ENCODE measurements at places on chromosomes 1 and 21.
A peak's percentile ranks its signal among the peaks of the same experiment; 100 is the strongest.

GRCh38 chr1:8464377-8464776 is 146.5 kb downstream of the SLC45A1 start:
- no peak for DNase-seq

DNA sequence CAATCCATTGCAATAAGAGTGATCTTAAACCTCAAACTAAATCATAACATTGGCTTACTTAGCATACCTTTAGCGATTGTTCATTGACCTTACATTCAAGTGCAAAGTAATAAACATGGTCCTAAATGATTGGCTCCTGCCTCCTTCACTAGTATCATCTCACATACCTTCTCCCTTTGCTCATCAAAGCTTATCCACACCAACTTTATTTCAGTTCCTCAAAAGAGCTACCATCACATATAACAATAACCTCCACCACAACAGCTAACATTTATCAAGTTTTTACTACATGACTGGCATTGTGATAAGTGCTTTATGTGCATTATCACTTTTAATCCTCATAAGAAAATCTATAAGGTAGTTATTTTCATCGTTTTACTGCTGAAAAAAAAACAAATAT is 198.8 kb downstream of the COL24A1 start:
- DNase-seq: no peak

DNA sequence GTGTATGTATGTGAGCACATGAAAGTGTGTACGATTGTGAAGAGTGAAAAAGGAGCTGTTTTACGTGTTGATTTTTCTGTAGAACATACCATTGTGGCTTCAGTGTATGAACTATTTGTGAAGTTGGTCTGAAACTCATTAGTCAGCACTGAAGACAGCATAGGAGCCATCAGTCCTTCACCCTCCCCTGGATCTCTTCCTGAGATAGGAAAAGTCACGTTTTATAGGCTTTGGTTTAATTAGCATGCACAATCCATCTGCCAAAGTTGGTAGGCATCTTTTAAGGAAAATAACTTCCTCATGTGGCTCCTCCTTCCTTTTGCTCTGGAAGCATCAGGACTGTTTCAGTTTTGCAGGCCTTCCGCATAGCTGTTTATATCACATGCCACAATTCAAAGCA is 1.4 kb upstream of the RABIF start:
- no peak for DNase-seq

- no peak for DNase-seq
Observed at GRCh38 chr1:116335850-116336624, 37.0 kb upstream of the ATP1A1 start.

DNA sequence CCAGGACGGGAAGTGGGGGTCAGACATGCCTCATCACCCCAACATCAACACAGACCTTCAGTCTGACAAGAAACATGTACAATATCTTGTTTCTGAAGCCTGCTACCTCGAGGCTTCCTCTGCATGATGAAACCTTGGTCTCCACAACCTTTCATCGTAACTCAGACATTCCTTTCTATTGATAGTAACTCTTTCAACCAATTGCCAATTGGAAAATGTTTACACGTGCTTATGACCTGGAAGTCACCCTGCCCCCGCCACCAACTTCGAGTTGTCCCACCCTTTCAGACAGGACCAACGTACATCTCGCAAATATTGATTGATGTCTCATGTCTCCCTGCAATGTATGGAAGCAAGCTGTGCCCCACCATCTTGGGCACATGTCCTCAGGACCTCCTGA is 159.5 kb downstream of the ETS2 start:
- no peak for DNase-seq

GRCh38 chr1:202154766-202155477 is 5.5 kb downstream of the PTPN7 start:
- peak; percentile 52 for DNase-seq

DNA sequence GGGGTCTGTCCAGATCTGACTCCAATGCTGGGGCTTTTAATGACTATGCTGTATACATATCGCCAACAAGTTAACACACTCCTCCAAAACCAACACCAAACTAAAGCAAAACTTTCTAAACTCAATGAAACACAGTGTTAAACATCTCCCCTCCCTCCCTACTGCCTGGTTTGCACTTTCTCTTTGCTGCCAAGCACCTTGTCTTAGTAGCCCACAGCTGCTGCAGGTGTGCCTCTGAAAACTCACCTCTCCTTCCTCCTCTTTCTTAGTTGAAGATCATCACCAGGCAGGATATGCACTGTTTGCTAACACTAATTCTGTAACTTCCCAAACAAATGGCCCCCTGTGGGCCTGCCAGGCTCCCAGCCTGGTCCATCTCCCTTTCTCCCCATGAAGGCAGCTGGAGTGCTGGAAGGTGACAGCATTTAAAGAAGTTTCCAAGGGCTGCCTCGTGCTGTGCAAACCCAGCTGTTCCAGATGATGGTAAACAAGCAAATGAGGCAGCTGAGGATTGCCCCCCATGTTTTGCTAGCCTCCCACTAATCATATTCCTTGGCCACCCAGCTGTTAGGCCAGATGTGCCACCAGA is 213.7 kb downstream of the ASTN1 start:
- DNase-seq: no peak

- no peak for DNase-seq
Observed at GRCh38 chr1:58780411-58780810, 3.4 kb downstream of the JUN start.

DNA sequence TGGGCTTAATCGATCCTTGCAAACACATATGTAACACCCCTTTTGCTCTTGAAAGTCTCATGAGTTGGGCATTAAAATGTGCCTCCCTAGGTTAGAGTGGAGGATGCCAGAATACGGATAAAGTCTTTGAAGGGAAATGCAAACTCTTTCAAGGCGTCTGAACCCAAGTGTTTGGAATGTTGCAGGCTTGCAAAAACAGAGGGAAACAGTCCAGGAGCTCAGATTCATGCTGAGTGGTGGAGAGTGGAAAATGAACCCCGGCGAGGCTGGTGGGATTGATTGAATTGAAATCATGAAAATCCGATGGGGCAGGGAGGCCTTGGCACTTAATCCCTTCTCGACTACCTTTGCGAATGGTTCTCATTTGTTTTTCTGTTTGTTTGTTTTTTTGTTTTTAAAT is 175.5 kb downstream of the PGBD5 start:
- no peak for DNase-seq

DNA sequence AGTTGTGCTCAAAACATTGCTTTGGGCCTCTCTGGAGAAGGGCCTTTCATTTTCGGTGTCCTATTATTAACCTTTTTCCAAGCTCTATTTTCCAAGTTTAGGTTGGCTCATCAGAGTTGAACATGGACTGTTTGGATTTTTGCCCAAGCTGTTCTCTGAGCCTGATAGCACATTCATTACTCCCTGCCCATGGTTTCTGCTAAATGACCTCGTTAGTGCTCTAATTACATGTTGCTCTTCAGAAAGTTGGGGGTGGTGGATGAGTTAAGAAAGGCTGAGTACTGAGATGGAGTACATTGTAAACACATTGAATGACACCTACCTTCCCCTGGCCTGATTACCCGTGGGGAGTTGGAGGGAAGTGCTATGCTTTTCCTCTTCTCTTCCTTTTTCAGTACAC is 38.9 kb downstream of the LMO4 start:
- no peak for DNase-seq

Data from AG08395 (cell line).